Myocyte (in vitro differentiated cells): ENCODE measurements at places on chromosomes 7 and 10.

DNA sequence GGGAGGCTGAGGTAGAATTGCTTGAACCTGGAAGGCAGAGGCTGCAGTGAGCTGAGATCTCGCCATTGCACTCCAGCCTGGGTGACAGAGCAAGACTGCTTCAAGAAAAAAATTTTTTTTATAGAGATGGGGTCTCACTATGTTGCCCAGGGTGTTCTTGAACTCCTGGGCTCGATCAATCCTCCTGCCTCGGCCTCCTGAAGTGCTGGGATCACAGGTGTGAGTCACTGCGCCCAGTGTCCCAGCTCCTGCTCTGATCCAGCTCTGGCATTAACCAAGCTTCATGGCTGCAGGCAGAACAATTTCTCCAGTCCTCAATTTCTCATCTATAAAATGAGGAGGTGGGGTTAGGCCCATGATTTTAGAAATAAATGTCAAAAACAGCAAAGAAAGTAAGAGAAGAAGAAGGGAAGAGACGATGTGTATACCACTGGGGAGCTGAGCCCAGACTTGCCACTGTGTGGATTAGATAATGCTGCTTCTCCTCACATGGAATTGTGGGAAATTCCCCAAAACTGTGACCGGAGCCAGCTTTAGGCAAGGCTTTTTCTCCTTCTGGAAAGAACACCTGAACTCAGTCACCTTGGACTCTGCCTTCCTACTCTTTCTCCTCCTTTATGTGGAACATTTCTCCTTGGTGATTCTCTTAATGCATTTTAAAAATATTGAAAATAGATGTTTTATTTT, 25.5 kb downstream of the IL15RA start:
- DNase-seq: no peak

- DNase-seq: no peak
Measured at GRCh38 chr10:98470850-98471249, 24.1 kb upstream of the HPS1 start.

GRCh38 chr7:148799893-148800555, 84.1 kb downstream of the EZH2 start:
- DNase-seq: no peak

DNA sequence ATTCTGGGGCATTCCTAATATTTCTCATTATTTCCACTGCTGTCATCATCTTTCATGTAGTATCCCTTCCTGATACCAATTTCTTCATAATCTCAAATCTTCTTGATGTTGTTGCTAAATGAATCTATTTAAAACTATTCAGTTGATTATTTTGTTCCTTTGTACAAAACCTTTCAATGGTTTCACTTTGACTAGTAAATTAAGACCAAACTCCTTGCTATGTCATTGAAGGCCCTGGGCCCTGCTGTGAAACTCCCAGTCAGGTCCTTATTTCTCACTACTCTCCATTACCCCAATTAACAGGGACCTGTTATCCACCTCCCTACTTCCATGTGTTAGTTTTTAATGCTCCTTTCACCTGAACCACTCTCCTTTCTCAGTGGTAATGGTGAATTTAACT, 97.0 kb downstream of the CTTNBP2 start:
- DNase-seq: no peak

- DNase-seq: no peak
Measured at GRCh38 chr7:9125246-9125645, 691.8 kb downstream of the NXPH1 start.

- no peak for DNase-seq
Measured at GRCh38 chr7:11506417-11506816, 325.6 kb downstream of the THSD7A start.

DNA sequence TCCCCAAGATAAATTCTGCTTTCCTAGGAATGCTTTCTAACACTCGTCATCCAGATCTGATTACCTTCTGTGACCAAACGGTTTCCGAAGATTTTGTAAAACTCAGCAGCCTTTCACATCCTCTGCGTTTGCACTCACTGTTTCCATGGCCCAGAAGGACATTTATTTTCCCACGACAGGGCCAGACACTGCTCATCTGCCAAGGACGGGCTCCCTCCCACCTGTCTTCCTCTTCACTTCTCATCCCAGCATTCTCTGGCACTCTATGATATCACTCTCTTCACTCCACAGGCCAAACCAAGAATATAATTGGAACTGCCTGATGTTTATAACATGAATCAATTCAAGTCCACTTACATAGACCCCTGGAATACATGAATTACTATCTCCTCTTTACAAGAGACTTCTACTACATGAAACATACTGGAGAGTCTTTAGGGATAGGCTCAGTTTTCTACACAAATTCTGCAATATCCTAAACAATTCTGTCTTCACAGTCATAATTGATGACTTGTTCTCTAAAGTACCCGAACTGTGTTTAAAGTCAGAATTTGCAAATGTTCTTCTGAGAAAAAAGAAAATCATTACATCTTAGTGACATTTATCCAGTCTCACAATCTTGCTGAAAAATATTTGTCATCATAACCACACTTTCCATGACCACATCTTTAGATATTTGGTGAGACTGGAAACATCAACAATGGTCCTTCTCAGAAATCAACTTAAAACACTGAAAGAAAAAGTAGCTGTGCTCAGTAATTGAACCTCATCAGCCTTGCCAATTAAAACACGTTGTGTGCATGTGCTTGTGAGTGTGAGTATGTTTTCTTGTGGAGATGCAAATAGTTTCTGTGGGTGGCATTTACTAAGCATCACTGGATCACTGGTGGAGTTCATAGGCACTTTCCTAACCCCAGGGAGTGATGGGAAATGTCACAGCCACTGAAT, 79.5 kb upstream of the PRSS58 start:
- peak; percentile 17 for DNase-seq

DNA sequence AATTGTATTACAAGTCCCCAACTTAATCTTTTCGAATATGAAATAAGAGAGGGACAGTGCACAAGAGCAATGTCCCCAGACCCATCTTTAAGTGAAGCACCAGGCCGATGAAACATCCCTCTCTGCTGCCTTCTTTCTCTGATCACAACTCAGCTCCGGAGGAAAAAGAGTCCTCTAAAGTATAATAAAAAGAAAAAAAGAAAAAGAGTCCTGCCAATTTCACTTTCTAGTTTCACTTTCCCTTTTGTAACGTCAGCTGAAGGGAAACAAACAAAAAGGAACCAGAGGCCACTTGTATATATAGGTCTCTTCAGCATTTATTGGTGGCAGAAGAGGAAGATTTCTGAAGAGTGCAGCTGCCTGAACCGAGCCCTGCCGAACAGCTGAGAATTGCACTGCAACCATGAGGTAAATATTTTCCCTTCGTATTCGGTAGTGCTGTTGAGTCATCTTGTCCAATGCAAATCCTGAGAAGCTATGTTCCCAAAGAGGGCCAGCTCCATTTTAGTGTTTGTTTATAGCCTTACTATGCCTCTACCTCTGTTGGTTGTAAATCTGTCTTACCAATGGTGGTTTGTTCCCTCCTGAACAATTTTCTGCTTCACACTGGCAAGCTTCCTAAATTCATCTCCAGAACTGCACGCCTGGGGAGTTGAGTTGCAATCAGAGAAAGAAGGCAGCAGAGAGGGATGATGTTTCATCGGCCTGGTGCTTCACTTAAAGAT, at the start of gene IFIT2:
Gene IFIT2, plus strand, starts transcription at position 326 of the 725 bp plus-strand sequence. Its CDS starts 78 bp downstream, at position 404.
- peak; percentile 92 for DNase-seq

- peak; percentile 32 for DNase-seq
Measured at GRCh38 chr7:24026351-24026750, 257.6 kb upstream of the NPY start.

- DNase-seq: no peak
Measured at GRCh38 chr7:69822386-69822785, 224.1 kb downstream of the AUTS2 start.

GRCh38 chr7:83143107-83143506, 19.6 kb downstream of the PCLO start:
- no peak for DNase-seq
